ENCODE measurements at places on chromosomes 3 and 15.

DNA sequence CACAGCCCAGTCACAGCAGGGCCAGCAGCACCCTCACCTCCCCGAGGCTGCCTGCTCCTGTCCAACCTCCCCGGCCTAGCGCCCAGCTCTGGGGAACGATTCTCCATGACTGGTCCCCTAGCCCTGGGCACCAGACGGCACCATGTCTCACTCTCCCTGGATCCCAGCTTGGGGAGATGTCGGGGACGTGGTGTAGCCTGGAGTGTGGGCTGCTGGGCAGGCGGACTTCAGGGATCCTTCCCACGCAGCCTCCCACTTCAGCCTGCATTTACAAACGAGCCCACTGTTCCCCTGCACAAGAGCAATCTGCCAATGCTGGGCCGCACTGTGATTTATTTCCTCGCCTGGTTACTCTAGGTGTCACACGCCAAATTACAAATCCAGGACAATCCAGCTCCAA lies 31.3 kb downstream of the NUP210 start:
- DNase-seq: no peak

DNA sequence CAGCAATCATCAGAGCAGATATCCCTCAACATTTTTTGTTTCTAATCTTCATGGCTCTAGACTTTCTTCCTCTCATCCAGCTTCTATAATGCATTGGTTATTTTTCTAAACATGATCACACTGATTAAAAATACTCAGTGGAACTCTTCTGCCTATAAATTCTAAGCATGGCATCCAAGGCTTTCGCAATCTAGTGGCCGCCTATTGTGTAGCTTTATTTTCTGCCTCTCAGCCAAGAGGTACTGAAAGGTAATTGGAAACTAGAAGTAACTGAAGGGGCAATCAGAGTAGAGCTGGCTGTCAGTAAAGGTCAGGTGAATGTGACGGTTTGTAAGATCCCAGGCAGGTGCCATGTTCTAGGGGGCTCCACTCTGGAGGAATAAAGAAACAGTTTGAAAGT lies 33.4 kb downstream of the OXSM start:
- DNase-seq: no peak

DNA sequence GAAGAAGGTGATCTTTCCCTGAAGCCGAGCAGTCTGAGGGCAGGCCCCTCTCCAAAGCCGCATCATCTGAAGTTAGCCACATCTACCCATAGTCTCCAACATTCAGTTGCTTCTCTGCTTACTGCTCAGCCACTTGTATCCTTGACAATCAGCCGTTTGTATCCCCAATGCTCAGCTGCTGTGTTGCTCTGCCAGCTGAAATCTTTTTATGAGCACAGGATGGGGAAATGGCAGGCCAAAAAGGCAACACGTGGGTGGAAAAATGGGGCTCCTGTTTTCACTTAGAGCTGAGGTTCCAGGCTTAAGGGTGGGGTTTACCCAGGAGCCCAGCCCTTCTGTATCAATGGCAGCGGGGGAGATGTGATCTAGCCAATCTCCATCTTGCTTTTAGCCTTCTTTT lies 36.3 kb downstream of the METTL6 start:
- no peak for DNase-seq

DNA sequence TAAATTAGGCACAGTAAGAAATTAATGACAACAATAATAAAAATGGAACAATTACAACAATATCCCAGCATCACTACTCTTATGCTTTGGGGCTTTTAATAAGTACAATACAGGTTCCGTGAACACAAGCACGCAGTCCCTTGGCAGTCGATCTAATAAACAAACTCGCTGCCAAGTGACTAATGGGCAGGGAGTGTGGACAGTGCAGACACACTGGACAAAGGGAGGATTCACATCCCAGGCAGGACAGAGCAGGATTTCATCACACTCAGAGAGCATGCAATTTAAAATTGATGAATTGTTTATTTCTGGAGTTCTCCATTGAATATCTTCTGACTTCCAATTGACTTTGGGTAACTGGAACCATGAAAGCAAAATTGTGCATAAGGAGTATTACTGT lies 524.1 kb upstream of the CFAP20DC start:
- DNase-seq: no peak

GRCh38 chr3:99877031-99877579 lies 59.4 kb downstream of the CMSS1 start:
- DNase-seq: no peak

GRCh38 chr3:140758791-140759444 lies 81.1 kb downstream of the TRIM42 start:
- DNase-seq: no peak

- no peak for DNase-seq
Observed at GRCh38 chr15:46301291-46301690, 666.5 kb downstream of the SQOR start.

GRCh38 chr3:48180531-48181253 lies 7.5 kb downstream of the CDC25A start:
- DNase-seq: no peak

DNA sequence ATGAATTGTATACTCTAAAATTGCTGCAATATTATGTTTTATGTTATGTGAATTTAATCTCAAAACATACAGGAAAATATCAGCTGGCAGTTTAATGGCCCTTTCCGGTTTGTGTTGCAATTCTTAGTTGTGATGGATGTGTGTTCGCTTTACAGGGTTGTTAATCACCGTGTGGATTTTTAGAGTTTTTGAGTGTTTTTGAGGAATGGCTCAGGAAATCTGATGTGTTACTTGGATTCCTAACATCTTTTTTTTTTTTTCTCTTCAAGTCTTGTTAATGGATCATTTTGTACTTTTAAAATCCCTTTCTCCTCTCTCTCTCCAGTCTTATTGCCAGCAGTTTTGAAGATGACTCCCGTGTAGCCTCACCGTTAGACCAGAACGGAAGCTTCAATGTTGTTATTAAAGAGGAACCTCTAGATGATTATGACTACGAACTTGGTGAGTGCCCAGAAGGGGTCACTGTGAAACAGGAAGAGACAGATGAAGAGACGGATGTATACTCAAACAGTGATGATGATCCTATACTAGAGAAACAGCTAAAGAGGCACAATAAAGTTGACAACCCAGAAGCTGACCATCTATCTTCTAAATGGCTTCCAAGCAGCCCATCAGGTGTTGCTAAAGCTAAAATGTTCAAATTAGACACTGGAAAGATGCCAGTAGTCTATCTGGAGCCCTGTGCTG lies 35.7 kb downstream of the MGA start:
- no peak for DNase-seq

GRCh38 chr15:100248236-100248635 lies 93.5 kb downstream of the ADAMTS17 start:
- no peak for DNase-seq

DNA sequence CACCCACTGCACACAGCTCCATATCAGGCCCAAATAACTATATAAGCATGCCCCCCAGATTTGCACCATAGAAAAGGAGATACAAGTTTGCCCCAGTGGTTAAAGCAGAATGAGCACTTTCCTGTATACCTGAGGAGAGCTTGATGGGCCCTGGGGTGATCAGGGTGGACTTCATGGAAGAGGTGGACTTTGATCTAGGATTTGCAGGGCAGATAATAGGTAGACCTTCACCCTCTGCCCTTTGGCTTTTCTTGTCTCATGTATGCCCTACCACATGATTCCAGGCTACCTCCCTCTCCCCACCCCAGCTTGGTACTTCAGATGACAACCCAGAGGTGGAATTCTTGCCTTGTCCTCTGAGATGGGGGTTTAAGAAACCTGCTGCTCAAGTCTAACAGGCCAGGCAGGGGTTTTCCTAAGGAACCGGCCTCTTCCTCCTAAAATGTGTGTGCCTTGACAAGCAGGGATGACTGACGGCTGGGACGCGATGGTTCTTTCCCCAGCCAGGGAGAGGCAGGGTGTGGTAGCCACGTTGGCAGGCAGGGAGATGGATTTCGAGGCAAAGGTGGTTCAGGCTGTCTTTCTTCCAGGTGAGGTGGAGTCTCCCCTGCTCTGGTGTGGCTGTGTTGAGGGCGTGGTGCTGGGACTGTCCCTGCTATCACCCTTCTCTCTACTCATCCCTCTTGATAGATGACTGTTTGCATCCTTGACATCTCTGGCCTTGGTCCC lies 6.6 kb upstream of the RHCG start:
- no peak for DNase-seq

DNA sequence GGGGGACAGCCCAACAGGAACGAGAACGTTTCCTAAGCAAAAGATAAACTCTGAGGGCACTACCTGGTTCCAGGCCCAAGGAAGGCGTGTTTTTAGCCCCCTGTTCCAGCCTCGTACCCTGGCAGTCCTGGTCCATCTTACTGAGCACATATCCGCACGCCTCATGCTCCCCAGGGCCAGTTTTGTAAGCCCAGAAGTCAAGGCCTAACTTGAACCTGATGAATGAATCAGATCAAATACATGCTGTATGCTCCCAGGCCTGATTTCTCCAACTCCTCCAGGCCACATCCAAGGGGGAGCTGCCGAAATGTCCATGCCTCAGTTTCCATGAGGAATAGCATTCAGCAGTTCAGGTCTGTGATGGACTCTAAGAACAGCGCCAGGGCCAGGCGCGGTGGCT lies 14.3 kb upstream of the DOCK3 start:
- no peak for DNase-seq

DNA sequence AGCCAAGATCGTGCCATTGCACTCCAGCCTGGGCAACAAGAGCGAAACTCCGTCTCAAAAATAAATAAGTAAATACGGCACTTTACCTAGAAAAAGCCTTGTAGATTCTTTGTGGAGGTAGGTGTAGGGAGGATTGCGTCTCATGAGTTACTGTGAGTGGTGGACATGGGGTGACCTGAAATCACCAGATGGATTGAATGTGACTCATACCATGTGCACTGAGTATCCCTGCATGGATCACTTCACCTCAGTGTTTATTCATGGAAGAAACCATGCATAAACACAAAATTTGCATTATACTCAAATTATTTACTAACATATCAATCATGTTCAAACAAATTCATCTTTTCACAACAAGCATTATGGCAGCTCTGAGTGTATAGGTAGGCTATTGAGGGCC lies 55.9 kb downstream of the MRPS25 start:
- no peak for DNase-seq

DNA sequence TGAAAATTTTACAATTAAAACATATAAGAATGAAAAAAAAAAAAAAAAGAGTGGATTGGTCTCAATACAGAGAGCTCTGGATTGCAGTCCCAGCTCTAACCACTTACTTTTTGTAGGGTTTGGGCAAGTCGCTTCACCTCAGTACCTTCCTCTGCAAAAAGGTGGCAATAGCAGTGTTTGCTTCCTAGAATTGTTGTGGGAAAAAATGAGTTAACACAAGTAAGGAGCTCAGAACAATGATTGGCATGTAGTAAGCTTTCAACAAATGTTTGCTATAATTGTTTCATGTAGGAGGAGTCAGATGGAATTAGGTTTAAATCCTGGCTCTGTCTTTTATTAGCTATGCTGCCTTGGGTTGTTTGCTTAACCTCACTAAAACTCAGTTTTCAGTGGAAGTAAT lies 425.2 kb upstream of the TBL1XR1 start:
- DNase-seq: no peak

DNA sequence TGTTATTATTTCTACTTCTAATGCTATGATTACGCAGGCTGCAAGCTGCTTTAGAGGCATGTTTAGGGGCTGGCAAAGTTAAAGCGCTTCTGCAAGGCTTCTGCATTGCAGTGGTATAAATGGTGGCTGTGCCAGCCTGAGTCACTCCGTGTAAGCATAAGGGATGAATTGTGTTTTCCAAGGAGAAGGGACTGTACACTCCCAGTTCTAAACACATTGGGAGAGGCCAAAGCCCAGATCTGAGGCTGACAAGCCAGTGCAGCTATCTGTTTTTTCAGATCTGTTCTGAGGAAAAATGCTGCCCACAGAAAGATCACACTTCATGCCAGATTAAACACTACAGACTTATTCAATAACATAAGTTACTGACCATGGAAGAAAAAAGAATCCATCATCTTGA lies 83.8 kb downstream of the PRICKLE2 start:
- no peak for DNase-seq

DNA sequence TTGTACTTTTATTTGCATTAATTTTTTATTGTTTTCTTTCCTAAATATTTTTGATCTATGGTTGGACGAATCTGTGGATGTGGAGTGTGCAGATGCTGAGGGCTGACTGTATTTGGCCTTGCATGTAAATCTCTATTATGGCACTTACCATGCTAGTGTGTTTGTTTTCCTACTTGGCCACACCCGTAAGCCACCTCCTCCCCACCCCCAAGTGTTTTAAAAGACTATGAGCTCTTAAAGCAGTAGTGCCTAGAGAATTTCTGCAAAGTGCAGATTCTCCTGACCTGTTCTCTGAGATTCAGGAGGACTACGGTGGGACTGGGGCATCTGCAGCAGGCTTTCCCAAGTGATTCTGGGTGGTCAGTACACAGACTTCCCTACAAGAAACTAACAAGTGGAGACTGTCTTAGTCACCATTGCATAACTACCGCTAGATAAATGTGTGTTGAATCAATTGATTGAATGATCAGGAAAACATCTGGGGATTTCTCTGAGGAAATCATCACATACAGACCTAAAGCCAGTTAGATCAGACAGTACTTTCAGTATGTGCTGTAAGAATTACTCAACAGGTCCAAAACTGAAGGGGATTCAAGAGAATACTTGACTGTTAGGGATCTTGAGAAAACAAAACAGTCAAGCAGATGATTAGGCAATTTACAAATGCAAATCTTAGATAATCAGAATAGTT lies 6.2 kb upstream of the TIPARP start:
- DNase-seq: no peak

GRCh38 chr3:10198761-10199649 lies 34.3 kb downstream of the IRAK2 start:
- DNase-seq: no peak

- no peak for DNase-seq
Observed at GRCh38 chr3:99145031-99145430, 243.5 kb upstream of the DCBLD2 start.

DNA sequence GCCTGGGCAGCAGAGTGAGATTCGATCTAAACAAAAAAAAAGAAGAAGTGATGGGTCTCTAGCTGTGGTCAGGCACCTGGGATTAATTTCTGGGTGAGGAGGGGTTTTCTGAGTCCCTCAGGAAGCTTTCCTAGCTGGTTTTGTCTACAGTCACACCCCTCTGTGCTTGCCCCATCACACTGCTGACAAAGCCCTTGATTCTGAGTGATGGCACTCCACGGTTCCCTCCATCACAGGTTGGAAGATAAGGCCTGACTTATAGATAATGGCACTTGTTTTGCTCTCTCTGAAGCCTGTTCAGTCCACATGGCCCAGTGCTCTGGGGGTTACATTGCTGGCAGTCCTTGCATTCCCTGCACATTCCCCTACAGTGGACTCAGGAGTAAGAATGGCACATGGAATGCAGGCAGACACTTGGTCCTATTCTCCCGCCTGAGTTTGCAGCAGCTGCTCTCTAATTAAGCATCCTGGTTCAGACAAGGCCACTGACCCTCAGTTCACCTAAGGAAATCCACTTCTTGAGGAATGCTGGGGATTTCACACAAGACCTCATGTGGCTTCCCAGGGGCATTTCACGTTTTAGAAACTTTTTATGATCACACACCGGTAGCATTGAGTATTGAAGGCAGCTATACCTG lies 81.0 kb upstream of the NMNAT3 start:
- no peak for DNase-seq

- DNase-seq: no peak
Observed at GRCh38 chr3:138361561-138361971, 13.2 kb downstream of the MRAS start.

Measured in liver (tissue), 10 donors.